ENCODE measurements at places on chromosomes 4 and X.
A peak's percentile ranks its signal among the peaks of the same experiment; 100 is the strongest.

- DNase-seq = peak; percentile 69
These were observed 11.4 kb upstream of the MCUB start for GRCh38 chr4:109548655-109549054.

DNA sequence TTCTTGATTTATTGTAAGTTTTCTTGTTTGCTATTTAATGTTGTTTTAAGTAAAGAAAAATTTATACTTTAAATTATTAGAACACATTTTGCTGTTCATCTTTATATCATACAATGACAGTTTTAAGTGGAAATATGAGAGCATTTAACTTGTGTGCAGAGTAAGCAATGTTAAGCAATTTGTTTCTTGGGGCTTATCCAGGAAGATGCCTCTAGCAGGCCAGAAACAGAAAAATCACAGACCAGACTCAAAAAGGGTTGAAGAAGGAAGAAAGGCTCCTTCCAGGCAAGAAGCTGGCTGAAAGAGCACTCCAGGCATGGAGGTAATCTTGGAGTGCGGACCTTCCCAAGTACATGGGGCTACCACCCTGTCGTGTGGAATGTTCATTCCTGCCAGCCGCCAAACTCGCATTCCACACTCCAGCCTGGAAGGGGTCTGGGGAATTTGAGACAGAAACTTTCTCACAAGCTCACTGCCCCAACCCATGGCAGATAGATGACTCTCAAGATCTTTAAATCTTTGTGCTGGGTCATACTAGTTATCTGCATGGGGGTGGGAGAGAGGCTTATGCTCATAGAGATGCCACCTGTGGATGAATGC, 1521.3 kb upstream of the AGA start:
- DNase-seq = no peak

DNA sequence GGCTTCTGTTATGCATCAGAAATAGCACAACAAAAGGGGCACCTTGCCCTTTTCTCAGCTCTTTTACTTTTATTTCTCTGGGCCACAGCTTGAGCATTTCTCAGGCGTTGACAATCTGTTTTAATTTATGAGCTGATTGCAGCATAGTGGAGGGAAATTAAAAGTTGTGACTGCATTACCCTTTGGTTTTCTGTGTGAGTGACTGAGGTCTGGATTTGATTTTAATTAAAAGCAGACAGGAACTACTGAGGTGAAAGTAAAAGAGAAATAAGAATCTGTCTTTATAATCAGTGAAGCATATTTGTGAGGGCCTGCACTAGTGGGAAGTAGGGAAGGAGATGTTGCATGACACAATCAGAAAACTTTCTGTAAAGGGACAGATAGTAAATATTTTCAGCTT, 43.4 kb upstream of the GEMIN8 start:
- DNase-seq = peak; percentile 19

- DNase-seq = peak; percentile 61
These were observed 21.9 kb upstream of the ANXA3 start for GRCh38 chr4:78529569-78530209.

DNA sequence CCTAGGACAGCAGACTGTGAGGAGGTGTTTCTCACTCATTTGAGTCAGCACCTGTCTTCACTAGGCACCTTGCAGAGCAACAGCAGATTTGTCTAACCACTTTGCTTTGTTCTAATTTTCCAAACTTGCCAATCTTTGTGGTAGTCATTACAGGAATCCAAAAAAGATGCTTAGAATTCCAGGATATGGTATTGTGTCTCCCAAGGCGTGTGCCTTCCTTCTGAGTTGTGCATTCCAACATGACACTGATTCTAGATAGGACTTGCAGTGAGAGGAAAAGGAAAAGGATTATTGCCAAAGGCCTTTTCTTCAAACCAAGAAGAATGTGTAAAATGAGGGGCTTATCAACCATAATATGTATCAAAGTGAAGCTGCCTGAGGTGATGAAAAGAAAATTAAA, 126.2 kb downstream of the MAPK10 start:
- DNase-seq = peak; percentile 83

DNA sequence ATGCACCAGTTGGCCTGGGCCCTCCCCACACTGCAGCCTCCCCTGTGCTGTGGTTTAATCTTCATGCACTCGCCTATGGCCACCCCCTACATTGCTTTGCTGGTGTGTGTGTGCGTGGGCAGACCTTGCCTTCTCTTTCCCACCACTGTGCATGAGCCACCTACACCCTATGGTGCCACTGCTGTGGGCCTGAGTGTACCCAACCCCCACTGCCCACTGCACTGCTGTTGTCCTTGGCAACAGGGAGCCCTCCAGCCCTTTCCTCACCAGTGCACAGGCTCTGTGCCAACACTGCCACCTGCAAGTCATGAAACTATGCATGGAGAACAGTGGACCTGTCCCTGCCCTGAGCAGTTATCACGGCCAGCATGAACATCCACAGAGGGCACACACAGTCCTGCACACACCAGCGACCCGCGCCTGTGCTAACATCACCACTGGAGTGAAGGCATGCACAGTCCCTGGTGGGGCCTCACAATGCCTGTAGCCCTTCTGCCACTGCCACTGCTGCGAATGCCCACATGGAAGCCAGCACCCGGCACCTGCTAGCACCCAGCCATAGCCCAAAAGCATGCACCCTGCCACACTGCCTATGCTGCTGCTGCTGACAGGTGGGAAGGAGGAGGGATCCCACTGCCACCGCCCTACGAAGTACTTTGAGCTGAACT, 237.8 kb upstream of the ARSJ start:
- DNase-seq = no peak

Measured in AG10803 (cell line).